ENCODE measurements at places on chromosomes 12 and 14.

GRCh38 chr12:108730365-108731104, 783 bp downstream of the CORO1C start:
- DNase-seq, result peak; percentile 13

DNA sequence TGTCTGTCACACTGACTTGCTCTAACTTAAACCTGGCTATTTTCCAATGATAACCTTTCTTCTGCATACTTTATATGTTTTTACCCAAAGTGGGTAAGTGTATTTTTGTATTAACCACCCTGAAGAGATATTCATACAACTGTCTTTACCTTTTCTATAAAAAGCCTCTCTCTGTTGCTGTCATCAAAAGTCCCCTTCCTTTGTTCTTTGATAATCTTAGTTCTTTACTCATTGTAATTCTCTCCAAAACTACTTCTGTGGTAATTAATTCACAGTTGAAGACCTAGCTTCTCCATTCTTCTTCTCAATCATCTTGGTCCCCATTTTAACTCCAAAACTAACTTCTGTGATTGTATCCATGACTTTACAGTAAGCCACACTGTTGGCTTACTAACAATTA, 479.7 kb upstream of the MGAT4C start:
- DNase-seq, result no peak

- no peak for DNase-seq
Measured at GRCh38 chr12:2753536-2753935, 41.2 kb upstream of the FKBP4 start.

DNA sequence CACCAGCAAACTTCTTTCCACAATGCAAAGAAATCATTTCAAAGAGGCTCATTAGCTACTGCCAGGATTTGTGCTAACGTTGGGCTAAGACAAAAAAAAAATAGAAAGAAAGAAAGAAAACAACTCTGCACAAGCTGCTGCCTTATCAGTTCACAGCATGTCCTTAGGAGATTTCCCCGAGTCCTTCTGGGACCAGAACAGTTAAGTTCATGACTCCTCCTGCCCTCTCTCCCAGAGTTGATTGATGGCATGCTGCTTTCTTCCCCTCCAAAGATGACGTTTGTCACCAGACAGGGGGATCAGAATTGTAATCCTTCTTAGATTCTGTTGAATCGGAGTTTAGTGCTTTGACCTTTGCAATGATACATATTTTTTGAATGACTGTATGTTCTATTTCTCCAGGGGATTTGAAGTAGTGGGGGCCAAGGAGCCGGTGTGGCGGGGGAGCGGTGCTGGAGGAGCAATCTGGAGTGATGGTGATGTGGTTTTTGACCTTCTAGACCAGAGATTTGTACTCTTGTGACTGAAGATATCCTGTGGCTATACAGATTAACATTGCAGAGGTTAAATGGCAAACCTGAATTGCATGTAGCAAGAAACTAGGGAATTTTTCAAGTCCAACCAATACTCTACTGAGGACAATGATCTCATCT, 409.2 kb upstream of the TMPO start:
- DNase-seq, result no peak

DNA sequence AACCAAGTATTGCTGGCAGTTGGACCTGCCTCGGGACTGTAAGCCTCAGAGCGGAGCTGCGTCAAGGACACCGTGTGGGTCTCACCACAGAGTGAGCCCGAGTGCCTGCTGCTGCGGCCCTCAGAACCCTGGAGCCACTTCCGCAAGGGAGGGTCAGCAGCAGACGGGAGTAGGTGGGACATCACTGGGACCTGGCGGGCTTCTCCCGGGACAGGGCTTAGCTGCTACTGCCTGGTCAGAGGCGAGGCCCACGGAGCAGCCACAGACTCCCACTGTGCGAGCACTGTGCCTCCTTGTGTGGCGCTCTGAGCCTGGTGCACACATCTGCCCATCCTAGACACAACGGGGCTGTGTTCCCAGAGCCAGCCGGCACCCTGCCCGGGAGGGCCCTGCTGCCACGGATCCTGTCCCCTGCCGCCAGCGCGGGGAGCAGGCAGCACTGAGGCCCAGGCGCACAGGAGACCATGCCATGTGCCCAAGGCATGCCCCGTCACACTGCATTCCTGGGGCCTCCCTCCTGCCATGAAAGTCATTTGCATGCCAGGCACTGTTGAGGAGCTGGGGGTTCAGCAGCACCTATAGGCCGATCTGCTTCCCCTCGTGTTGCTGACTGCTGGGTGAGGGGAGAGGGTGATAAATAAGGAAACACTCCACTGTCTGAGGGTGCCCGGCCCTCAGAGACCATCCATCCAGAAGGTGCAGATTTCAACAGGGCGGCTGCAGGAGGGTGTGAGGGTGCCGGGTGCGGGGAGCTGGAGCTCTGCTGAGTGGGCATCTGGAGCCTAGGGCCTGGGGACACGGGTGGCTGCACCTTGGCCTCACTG, 10.0 kb downstream of the HIP1R start:
- no peak for DNase-seq

GRCh38 chr12:109899783-109900751, at the start of gene TCHP:
Gene TCHP (plus strand): TSS chr12:109900274. CDS start chr12:109903027, 2,753 bp downstream.
- peak; percentile 58 for DNase-seq

GRCh38 chr12:27032679-27033078, 10.3 kb downstream of the MED21 start:
- no peak for DNase-seq

DNA sequence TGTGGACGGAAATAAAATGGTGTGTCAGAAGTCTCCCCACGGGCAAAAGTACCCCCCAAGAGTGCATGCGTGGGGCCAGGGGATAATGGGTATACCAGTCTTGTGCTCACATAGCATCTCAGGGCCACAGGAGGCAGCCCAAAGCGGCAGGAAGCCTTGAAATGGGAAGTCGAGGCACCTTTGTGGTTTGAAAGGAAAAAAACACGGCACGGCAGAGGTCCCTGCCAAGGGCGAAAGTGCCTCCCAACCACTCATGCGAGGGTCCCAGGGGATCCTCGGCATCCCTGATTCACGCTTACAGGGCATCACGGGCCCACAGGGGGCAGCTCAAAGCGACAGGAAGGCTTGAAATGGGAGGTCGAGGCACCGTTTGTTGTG, 583.2 kb downstream of the ALG10 start:
- no peak for DNase-seq

- no peak for DNase-seq
Measured at GRCh38 chr12:5588176-5588575, 156.3 kb downstream of the NTF3 start.

Data from activated T-helper 9 cell treated with anti-CD3 and anti-CD28 coated beads, Interleukin-2, amount 50 U/mL, for 16 hours (primary cell).